ENCODE measurements at places on chromosomes 7 and 10.

DNA sequence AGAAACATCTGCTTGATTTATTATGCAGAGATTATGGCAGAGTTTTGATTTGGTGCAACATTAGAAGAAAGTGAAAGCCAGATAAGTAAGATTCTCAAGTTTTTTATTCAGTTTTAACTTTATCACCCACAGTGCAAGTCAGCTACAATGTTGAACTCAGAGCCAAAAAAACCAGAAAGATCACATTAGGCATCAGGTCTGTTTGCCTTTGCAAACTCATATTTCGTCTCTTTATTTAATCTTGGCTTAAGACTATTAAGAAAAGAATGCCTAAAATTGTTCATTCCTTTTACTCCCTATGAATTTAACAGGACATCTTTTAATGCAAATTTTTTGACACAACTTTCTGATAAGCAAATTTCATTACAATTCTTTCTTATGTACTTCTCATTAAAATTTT lies 76.0 kb upstream of the TMEM26 start:
- DNase-seq: no peak

DNA sequence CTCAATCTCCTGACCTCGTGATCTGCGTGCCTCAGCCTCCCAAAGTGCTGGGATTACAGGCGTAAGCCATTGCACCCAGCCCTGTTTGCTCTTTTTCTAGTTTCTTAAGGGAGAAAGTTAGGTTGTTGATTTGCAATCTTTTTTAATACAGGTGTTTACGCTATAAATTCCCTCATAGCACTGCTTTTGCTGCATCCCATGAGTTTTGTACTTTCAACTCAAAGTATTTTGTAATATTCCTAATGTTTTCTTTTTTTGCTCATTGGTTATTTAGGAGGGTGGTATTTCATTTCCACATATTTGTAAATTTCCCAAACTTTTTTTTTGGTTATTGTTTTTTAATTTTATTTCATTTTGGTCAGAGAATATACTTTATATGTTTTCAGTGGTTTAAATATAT lies 11.6 kb downstream of the TPST1 start:
- DNase-seq: no peak

- no peak for DNase-seq
Observed at GRCh38 chr10:114743521-114744231, 77.9 kb upstream of the FHIP2A start.

DNA sequence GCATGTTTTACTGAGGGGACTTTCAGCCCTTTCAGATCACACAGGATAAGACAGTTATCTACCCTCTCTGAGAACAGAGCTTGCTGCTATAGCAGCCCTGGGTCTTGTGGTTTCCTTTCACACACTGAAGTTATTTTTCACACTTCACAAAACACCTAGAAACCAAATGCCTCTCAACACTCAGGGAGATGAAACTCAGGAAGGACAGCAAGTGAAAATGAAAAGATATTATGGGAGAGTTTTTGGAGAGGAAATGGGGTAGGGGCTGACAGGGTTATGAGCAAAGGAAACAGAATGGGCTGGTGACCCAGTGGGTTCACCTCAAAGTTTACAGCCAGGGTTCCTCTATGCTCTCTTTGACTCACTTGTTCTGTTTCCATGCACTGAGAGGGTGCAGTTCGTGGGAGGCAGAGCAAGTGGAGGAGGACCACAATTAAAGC lies 17.0 kb upstream of the GIMAP2 start:
- DNase-seq: no peak

DNA sequence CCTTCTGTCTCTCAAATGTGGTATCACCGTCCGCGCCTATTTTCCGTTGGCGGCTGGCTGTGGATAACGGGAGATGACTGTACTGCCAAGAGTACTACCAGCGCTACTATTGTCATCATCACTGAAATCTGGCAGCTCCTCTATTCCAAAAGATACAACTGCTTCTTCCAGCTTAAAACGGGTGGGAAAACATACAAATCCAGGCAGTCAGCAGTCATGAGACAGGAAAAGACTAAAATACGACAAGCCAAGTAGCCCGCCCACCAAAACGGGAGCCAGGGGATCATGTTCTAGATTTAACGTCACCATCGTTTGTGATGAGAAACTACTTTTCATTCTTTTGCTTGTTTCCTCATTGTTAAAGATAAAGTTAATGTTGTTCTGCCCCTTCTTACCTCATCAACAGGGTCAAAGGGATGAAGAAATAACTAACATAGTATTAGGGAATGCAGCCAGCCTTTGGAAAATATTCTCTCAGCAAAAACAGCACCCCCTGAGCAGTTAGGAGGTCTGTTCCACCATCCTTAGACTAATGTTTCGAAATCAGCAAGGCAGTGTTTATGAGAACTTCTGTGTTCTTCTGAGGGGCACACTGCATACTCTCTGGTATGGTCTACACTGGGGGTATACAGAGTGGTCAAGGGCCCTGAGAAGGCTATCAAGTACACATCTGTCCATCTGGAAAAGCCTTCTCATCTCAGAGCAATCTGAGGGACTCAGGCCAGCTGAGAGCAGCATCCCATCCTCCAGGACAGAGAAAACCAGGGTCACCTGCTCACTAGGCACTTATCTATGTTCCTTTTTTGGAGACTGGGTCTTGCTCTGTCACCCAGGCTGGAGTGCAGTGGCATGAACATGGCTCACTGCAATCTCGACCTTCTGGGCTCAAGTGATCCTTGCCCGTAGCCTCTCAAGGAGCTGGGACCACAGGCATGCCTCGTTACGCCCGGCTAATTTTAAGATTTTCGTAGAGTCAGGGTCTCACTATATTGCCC lies 47.5 kb downstream of the GNA12 start:
- DNase-seq: no peak

DNA sequence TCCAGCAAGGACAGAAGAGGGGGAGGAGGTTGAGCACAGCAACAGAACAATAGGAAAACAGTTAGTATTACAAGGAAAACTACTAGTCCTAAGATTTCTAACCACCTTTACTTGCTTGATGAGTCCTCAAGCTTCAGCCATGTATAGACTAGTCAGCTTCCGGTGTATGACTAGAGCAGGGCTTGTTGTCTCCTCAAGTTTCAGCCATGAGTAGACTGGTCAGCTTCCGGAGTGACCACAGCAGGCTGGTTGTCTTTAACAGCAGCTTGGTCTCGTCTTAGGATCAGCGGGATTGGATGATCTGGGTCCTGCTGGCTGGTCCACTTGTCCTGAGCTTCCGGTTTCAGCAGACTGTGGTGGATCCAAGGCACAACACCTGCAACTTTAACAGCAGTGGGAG lies 10.6 kb upstream of the ZNF239 start:
- no peak for DNase-seq

- DNase-seq: peak; percentile 70
Observed at GRCh38 chr10:11036424-11037011, 18.8 kb downstream of the CELF2 start.

- no peak for DNase-seq
Observed at GRCh38 chr10:110616493-110617033, 27.6 kb upstream of the RBM20 start.

- DNase-seq: no peak
Observed at GRCh38 chr7:132461032-132461592, 115.2 kb downstream of the PLXNA4 start.

DNA sequence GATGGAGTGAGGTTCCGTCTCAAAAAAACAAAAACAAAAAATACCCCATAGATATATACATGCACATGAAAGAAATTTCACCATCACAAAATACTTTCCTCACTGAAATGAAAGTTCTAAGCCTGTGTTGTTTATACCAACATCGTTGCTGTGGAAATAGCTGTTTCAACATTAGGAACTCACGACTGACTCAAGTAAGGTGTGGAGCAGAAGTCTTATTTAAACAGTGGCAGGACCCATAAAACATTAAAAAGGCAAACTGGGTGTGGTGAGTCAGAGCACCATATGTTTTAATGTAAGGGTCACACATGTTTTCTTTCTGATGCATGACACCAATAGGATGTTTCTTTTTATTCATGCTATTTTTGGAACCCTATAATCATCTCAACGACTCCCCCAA lies 48.3 kb downstream of the BAIAP2L1 start:
- peak; percentile 49 for DNase-seq

- no peak for DNase-seq
Observed at GRCh38 chr10:121351540-121351939, 246.7 kb downstream of the FGFR2 start.

GRCh38 chr10:48390933-48391845 lies 84.7 kb downstream of the MAPK8 start:
- peak; percentile 35 for DNase-seq

DNA sequence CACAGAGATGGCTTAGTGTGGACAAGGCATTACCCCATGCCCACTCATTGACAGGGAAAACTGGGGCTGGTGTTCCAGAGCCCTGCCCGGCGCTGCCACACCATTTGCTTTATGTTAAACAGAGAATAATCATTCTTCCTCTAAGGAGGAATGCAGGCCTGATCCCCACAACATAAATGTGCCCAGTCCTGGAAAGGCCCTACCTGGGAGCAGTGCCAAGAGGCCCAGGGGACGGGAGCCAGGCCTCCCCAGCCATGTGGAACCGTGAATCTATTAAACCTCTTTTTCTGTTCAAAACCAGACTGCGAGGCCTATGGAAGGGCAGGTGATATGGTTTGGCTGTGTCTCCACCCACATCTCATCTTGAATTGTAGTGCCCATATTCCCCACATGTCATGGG lies 264.1 kb downstream of the GRID1 start:
- DNase-seq: no peak

DNA sequence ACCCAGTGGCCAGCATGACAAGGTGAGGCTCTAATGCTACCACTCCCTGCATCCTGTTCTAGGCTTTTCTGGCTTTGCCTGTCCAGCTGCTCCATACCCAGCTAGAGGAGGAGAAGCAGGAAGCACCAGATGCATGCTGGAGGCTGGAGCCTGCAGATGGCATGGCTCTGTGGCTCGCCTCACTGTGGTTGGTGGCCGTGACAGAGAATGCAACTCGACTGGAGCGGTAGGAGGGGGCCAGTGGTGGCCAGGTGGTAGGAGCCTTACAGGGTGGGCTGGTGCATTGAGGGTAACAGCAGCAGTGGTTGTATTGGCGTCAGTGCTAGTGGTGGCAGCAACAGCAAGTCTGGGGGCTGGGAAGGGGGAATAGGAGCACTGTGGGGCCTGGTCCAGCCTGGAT lies 128.6 kb downstream of the ZNF248 start:
- DNase-seq: peak; percentile 9

DNA sequence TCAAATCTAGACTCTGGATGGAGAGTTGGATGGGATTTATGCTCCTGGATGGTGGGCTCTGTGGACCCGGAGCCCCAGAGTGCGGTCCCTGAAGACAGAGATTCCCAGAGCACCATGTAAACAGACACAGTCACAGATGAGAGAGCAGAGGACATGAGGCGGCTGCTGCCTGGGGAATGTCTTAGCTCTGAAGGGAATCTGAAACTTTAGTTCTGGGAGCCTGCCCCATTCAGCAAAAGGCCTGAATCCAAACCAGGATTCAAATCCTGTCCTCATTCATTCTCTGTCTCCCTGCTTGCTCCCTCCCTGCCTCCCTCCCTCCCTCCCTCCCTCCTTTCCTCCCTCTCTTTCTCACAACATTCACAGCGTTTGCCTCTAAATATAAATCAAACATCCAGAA lies 49.5 kb upstream of the CALD1 start:
- no peak for DNase-seq

DNA sequence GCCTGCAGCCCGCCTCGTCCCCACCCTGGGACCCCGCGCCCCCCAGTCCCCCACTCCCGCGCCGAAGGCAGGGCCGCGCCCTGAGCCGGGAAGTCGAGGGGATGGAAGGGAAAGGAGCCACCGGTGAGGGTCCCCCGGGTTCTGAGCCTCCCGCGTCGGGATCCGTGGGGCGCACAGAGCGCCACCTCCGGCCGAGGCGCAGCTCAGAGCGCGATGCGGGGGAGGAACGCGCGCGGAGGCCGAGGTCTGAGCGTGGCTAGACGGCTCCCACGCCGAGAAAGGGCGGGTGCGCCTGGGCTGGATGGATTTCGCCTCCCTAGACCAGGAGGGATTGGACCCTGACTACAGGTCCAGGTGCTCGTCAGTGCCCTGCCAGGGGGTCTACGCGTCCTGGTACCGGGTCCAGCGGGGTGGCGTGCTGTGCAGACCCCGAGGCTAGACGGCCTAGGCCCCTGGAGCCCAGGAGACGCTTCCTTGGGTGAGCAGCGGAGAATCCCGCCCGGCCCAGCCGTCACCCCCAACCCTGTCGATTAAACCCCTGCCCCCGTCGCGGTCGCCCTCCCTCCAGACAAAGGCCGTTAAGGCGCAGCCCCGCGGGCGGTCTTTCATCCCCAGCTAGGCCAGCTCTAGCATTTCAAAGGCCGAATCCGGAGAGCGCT lies 986 bp upstream of the PDGFA start:
- peak; percentile 36 for DNase-seq

DNA sequence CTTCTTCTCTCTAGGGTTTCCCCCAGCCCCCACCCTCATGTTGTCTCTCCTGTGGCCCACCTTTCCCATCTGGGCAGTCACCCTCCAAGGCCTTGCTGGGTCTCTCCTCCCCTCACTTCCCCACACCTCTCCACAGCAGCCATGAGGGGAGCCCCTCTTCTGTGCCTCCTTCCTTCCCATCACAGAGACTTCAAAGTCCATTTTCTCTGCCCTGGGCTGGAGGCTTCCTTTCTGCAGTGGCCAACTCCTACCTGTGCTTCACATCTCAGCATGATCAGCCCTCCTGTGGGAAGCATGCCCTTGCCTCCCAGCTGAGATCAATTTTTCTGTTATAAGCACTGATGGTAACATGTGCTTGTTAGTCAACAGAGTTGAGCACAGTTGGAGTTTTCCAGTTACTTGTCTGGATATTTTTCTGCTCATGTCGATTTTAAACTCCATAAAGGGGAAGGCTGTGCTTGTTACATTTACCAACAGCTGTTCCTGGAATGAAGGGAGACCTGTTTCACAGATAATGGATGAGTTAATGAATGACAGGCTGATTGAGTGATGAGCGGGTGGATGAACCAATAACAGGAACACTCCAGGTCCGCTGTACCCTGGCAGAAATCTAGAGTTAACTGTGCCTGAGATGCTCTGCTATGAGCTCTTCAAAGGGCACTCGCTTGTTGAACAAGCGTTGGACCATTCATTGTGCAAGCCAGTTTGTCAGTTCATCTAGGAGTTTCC lies 71.4 kb upstream of the PRSS58 start:
- DNase-seq: no peak

DNA sequence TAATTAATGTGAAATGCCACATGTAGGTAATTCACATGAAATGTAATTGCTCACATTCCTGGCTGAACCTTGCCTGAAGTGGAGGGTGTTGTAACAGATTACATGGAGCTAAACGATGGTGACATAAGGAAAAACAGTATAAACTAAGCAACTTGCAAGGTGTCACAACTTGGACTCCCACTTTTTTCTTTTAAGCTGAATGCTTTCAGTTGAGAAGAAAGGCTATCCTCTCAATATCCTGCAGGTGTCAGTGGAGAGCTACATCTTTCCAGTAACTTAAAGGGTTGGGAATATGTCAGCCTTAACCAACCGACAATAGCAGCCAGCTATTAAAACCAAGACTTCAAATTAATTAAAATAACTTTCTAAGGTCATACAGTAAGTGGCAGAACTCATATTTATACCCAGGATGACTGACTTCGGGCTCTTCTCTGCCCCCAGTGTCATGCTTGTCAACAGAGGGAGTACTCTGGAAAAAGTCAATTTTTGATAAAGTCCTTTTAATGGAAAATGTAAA lies 33.7 kb downstream of the NRBF2 start:
- DNase-seq: peak; percentile 85

GRCh38 chr7:157474685-157475084 lies 137.9 kb downstream of the DNAJB6 start:
- peak; percentile 75 for DNase-seq

GRCh38 chr10:87843714-87844113 lies 19.6 kb downstream of the KLLN start:
- no peak for DNase-seq

- DNase-seq: peak; percentile 76
Observed at GRCh38 chr7:139829775-139830117, 682 bp downstream of the TBXAS1 start.

All from DMS53 (cell line).